ENCODE measurements at places on chromosomes 3 and 15.

- no peak for DNase-seq
Observed at GRCh38 chr3:174125267-174125824, 727.8 kb downstream of the NLGN1 start.

DNA sequence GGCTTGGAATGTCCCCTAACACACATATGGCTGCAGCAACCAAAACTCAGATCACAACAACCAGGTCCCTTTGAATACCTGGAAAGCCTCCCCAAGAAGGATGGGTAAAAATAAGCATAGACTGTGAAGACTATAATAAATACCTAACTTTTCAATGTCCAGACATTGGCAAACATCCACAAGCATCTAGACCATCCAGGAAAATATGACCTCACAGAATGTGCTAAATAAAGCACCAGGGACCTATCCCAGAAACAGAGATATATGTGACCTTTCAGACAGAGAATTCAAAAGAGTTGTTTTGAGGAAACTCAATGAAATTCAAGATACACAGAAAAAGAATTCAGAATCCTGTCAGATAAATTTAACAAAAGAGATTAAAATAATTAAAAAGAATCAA, 109.2 kb downstream of the NEDD4 start:
- DNase-seq = no peak

DNA sequence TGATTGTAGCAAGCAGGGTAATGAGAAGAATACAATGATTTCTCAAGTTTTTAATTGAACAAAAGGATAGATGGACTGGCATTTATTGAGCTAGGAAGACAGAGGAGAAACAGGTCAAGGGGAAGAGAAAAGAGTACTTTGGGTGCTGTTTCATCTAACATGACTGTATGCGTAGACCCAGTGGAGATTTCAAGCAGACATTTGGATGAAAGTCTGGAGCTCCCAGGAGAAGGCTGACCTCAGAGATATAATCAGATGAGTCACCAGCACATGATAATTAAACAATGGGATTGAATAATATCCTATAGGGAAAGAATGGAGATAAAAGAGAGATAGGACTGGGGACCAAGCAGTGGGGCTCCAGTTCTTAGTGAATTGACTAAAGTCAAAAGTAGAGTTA, 194.9 kb downstream of the ARRDC4 start:
- DNase-seq = no peak

DNA sequence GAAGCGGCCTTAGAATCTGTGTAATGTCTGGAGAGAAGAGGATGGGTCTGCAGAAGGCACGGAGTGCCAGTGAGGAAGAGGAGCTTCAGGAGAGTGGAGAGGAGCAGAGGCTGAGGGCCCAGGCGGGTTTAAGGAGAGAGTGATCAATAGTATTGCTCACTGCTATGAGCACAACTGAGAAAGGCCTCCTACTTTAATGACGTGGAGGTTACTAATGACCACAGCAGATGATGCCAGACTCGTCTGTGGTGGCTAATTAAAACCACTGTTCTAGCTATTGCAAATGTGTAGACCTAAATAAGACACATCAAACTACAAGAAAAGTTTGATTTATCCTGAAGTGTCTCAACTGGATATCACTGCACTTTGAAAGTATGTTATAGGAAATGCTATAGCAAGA, 33.2 kb downstream of the MTMR10 start:
- no peak for DNase-seq

DNA sequence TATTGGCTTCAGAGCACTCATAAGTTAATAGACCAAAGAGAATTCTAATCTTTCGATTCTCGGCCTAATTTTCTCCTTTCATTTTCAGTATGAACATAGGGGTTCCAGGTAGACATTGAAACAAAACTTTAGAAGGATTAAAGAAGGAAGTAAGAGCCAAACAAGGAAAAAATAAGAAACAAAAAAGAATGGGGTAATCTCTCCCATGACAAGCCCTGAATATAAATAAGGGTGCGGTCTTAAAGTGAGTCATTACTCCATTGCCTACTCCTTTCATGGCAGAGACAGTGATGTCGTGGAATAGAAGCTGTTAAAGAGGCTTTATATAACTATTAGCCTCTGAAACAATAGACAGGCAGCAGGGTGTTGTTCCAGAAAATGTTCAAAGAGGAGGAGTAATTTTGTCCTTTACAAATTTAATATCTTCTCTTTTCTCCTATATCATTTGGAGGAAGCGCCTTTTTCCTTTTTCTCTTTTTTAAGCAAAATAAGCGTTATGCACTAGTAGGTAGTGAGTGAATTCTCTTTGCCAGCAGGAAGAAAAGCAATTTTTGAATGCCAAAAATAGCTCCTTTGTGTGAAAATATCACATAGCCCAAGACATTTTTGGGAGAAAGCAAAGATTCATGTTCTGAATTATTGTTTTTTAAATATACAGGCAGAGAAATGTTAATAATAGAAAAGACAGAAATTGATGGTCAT, 607.9 kb upstream of the KCNMB2 start:
- DNase-seq = no peak

DNA sequence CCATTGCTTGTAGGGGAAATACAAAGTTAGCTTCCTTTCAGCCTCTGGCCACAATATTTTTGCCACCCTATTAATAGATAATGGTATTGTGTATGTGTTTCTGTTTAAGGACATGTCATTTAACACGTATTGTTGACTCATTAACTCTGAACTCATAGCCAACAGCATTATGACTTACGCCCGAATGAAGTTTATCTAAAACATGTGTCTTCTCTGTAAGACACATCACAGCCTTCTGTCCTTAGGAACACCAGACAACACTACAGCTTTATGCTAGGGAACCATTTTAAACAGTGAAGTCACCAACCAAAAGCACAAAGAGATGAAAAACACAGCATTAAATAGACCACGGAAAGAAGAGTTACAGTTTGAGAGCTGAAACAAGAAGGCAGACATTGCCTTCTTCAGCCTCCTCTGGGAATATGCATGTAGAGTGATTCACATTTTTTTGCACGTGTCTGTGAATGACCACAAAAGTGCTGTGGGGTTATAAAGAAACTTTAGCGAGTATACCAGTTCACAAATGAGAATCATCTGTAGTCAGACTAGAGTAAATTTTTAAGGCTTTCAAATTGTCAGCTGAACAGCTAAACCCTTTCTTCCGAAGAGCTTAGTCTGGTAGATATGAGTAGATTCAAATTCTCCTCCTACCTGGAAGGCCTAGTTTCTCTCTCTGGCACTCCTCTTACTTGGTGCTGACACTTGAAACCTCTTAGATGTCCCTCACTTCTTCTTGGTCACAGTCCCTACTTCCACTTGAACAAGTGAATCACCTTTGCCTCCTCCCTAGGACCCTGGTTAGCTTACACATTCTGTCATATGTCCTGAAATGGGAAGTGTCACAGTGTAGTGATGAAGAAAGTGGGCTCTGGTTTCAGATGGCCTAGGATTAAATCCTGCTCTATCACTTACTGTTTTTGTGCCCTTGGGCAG, 32.2 kb downstream of the MCTP2 start:
- DNase-seq = no peak

- DNase-seq = no peak
Observed at GRCh38 chr3:187011915-187012314, 81.6 kb downstream of the ST6GAL1 start.

- no peak for DNase-seq
Observed at GRCh38 chr15:55897560-55898336, 95.7 kb downstream of the NEDD4 start.

GRCh38 chr15:71801935-71802655, 8.3 kb upstream of the NR2E3 start:
- DNase-seq = no peak

DNA sequence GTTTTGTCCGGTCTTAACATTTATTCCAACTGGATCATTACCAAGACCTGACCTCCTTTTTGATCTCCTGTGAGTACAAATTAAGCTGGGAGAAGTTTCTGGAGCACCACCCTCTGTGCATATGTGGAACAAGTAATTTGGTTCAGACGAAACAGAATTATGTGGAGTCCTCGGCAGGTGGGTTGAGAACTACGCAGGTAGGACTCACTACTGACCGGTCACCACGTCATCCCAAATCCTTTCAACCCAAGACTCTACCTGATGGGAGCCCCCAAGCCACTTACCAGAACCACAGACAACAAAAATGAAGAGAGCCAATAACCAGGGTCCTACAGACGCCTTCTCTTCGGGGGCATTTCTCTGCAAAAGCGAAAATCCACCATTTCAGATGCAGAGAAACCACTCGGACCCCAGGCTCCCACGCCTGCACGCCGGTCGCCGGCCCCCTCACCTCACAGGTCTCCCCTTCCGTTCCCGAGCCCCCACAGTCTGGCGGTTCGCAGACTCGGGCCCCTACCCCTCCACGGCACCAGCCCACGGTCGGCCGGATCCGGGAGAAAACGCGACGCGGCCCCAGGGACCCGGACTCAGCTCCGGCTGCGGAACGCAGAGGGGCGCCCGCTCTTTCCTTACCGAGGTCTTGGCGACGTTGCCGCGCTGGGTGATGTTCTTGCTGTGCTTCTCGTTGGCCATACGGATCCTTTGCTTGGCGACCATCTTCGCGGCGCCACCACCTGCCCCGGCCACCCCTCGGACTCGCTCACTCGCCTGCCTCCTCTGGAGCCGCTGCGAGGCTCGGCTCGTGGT, 674 bp downstream of the SERP1 start:
- no peak for DNase-seq

GRCh38 chr3:153897842-153898241, 223.3 kb upstream of the ARHGEF26 start:
- DNase-seq = no peak

- DNase-seq = no peak
Observed at GRCh38 chr3:45033791-45034190, 7.7 kb downstream of the CLEC3B start.

DNA sequence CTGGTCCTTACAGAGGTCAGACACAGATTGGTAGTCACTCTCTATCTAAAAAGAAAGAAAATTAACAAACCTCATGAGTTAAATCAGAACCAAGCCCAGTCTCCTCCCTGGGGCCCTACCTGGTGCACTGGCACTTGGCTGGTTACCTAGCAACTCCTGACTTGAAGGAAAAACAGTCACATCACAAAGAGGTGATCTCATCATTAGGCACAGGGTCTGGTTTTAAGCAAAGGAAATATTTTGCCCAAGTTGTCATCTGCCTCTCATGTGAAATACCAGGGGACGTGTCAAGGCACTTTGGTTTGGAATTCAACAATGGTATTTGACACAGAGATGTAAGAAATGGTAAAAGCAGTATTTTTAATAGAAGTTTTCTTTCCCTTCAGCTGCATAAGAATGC, 47.7 kb upstream of the FMN1 start:
- no peak for DNase-seq

GRCh38 chr15:59632714-59633113, 21.1 kb downstream of the GCNT3 start:
- DNase-seq = no peak

DNA sequence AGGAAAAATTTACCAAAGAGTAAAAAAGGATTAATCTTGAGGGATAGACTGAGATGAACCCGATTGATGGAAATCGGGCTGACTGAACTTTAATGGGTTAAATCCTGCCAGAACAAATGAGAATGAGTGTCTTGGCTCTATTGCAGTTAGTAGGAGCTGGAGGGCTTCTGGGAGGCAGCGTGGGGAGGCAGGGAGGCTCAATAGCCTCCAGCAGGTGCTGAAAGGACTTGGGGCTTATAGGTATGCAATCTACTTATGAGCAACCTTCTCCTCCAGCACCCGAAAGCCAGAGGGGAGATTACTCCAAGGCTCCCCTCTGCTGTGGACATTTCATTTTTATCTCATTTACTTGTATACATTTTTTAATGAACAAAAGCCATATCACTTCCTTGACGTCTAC, 1.0 kb upstream of the CRYBG3 start:
- DNase-seq = no peak

GRCh38 chr3:62371720-62372591, 1.4 kb downstream of the FEZF2 start:
- DNase-seq = no peak

GRCh38 chr3:44430466-44430865, 47.0 kb downstream of the ZNF445 start:
- DNase-seq = no peak

- DNase-seq = no peak
Observed at GRCh38 chr3:108380128-108380795, 83.9 kb downstream of the HHLA2 start.

GRCh38 chr3:105610473-105610872, 243.8 kb downstream of the ALCAM start:
- no peak for DNase-seq

DNA sequence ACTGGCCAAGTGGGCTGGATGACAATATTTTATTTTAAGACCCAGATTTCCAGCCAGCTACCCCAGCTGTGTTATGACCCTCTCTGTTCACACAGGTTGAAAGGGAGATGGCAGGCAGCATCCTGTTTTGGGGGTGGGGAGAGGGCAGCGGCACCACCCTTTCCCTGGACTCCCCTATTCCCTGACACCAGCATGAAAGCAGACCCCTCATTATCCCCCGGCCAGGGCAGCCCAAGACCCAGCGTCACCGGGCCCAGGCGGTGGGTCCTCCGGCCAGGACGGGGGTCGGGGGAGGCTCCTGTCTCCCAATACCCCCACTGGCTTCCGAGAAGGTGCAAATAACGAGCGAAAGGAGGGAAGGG, 127.6 kb upstream of the MEF2A start:
- DNase-seq = no peak
